AG10803 (cell line): ENCODE measurements at places on chromosomes 4 and X.
A peak's percentile ranks its signal among the peaks of the same experiment; 100 is the strongest.

GRCh38 chrX:24790166-24790565 lies 96.4 kb downstream of the POLA1 start:
- no peak for DNase-seq

GRCh38 chrX:153766098-153766817 lies 2.2 kb downstream of the PLXNB3 start:
- DNase-seq = peak; percentile 47

GRCh38 chr4:5423670-5424069 lies 284.7 kb downstream of the EVC2 start:
- no peak for DNase-seq

DNA sequence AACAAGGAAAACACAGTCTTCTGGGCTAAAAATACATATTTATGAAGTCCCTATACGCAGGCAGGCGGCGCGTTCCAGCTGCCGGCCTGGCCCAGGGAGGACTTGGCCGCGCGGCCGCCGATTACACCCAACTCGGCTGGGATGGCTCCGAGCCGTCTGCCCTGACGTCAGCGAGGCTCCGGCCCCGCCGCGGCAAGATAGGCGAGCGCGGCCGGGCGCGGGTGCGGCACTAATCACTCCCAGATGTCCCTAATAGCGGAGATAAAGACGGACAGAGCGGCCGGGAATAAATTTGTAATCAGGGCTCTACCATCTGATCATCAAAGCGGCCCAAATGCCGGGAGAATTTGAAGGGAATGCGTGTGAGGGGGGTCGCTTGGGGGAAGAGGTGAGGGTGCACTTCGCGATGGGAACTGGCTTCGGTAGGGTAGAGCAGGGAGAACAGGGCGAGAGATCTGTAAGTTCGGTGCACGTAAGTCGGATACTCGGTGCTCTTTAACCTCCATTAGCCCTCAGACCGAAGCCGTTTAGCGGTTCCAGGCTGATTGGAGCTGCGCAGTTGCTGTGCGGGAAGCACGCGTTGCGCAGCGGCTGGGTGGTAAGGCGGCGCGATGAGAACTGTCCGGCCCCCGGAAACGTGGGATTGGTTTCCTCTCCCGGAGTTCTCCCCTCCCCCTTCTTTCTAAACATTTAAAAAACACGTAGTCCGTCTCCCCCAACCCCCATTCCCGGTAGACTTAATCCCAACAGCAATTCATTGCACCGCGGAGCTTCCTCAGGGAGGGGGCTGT lies 7.7 kb downstream of the HAND2 start:
- DNase-seq = peak; percentile 89

- peak; percentile 16 for DNase-seq
These were observed 108.2 kb downstream of the PCDH7 start for GRCh38 chr4:30828264-30828926.

- DNase-seq = peak; percentile 30
These were observed 562.2 kb downstream of the ZIC3 start for GRCh38 chrX:138128027-138128671.

GRCh38 chrX:21655901-21656586 lies 2.1 kb downstream of the KLHL34 start:
- no peak for DNase-seq

GRCh38 chr4:107718351-107718965 lies 1.6 kb downstream of the PAPSS1 start:
- DNase-seq = peak; percentile 58

DNA sequence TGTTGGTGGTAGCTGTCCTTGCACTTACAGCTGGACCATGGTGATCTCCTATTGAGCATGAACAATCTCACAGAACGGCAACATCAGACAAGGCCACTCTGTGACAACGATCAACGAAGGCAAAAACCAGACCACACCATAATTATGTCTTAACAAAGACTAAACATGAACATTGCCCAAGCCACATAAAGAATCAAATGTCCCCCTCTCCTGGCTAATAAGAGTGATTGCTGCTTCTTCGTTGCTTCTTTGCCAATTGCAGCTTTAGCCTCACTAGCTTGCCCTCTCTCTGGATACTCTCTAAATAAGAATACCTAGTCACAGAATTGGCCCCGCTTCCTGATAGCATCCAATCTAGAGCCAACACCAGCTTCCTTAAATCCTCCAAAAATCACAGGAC lies 41.5 kb upstream of the PGRMC1 start:
- peak; percentile 48 for DNase-seq
